Left renal cortex interstitium (tissue), 4 donors: ENCODE measurements at places on chromosomes 6 and 20.

DNA sequence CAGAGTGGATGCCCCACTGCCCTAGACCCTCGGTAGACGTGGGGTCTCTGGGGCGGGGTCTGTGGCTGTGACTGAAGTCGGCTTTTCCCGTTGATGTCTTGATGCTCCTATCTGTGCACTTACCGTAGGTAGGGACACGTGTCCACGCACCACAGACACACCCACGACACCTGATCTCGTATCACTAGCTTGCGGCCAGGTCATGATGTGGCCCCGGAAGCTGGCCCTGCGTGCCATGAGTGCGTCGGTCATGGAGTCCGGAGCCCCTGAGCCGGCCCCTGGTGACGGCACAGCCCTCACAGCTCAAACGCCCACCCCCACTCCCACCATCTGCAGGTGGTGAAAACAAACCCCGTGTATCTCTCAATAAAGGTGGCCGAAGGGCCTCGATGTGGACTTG is 33.9 kb upstream of the MRGBP start:
- no peak for DNase-seq

DNA sequence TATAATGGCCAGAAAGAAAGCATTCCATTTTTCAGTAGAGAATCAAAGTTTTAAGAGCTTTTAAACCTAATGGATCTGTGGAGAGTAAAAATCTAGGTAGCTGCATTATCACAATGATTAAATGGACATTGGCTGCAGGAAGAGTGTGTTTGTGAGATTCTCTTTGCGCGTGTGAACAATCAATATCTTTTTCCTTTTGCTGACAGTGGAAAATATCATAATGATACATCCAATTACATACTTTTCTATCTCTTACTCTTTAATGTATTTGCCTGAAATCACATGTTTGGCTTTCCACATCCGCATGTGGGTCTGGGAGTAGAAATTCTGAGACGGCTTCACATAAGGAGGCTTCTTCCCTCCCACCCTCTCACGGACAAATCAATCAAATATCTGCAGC is 69.8 kb upstream of the DUSP22 start:
- no peak for DNase-seq

DNA sequence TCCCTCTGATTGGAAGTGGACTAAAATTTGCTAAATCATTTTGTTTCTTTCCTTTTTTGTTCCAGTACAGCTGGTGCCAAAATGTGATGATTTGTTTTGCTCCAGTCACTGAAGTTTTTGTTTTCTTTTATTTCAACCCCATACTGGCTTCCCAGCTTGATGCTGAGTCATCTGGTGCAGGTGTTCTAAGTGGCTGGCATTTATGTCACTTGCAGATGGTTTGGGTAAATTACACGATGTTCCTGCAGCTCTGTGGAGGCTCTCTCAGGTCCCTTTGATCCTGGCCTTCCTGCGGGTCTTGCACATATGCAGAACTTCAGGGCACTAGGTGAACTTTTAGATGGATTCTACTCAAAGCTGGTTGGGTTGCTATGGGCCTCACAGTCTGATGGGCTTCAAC is 577.7 kb downstream of the HAO1 start:
- no peak for DNase-seq

DNA sequence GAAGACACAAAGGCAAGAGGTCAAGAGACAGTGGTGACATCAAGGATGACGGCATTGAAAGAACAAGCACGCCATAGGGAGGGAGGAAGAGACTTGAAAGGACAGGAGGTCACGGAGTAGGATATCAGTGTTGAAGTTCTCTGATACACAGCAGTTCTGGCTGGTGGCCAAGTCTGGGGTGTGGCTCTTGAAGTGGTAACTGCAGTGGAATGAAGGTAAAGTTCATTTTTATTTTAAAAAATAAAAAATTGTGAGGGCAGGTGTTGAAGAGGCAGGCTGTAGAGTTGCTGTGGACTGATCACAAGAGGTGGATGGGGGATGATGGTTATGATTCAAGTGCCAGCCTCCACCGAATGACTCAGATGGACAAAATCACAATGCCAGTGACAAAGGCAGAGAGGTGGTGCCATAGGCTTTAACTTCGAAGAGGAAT is 53.2 kb upstream of the BMP2 start:
- no peak for DNase-seq

DNA sequence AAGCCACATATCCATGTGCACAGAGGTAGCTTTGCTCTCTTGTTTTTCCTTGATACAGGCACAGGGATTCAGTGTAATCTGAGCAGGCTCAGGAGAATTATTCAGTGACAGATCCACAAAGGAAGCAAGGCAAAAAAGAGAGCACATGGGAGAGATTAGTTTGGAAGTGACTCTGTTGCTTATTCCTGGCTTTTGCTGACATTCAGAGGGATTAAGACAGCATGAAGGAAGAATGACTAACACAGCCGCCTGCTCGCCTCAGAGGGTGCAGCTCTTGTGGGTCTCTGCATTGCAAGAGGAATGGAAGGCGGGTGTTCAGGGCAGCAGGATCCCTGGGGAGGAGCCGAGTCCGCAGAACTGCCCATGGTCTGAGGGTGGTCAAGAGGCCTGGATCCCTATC is 203.4 kb upstream of the KCNQ5 start:
- no peak for DNase-seq

- no peak for DNase-seq
Observed at GRCh38 chr6:9482030-9482738, 932.7 kb downstream of the TFAP2A start.

- DNase-seq: no peak
Observed at GRCh38 chr6:37674161-37674560, 23.5 kb downstream of the MDGA1 start.

DNA sequence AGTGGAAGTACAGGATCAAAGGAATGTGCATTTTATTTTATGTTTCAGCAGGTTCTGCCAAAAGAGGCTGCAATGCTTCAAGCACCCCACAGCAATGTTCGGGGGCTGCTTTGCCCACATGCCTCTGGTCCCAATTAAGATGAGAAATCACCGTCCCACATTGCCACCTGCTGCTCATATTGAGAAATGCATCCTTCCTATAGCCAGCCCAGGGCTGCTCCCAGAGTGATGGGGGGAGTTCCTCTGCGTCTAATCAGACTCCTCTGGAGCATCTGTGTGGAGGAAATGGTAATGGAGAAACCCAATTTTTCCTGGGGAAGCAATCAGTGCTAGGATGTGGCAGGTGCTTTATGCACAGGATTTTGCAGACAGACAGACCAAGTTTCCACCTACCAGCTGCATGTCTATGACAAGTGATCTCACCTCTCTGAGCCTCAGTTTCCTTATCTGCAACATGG is 33.7 kb downstream of the PTGIS start:
- no peak for DNase-seq

DNA sequence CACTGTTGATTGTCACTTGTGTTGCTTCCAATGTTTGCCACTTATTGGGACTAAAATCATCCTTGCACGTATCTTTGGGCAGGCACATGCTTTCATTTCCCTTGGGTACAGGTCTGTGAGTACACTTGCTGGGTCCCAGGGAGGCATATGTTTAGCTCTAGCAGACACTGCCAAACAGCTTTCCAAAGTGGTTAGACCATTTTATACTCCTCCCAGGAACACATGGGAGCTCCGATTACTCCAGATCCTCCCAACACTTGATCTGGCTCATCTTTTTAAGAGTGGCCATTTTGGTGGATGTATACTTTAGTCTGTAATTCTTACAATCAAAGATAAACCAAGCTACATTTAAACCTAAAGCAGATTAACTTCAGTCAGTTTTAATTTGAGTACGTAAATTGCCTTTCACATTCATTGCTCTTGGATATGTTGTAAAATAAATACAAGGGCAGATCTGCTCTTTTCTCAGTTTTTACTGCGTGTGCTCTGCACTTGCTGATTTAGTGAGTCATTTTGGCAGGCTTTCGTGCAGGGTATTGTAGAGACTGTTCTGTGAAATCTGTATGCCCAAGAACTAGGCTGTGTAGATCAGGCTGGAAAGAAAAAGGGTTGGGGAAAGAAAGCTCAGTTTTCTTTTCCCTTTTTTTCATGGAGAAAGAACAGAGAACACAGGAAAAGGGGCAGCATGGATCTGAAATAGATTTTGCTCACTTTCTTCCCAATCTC is 19.5 kb downstream of the SLC22A1 start:
- DNase-seq: no peak

GRCh38 chr6:26105109-26105730 is 18.0 kb downstream of the HFE start:
- DNase-seq: no peak

GRCh38 chr6:169244684-169245383 is 8.8 kb downstream of the THBS2 start:
- no peak for DNase-seq

DNA sequence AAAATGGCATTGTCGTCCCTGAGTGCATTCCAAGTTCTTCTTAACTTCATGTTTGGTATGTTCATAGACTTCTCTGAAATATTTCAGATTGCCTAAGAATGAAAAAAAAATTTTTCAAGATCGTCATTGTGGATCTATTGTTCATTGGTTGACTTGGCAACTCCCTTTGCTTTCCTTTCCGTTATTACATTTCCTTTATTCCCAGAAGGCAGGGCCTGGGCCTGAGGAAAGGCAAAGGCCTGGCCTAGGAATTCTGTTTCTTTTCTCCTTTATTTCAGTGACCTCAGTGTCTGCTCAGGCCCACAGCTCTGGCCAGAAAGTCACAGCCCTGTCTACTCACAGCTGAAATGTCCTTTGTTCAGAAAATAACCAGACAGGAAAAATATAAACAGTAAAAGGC is 401.6 kb upstream of the PLCB4 start:
- DNase-seq: no peak

DNA sequence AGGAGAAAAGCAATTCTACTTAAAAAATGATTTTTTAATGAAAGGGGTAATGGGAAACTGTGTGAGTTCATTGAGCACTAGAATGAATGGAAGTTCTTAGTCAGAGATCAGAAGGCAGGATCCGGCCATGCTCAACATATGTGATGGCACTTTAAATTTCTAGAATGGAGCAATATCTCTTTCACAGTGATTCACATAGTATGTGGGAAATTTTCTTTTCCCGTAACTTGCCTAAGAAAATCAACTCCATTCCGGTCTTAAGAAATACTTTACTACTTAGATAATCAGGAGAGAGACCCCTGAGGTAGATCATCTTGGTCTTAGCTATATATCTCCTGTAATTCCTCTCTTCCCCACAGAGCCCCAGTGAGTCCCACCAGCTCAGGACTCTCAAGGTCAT is 131.8 kb downstream of the SCML4 start:
- no peak for DNase-seq

DNA sequence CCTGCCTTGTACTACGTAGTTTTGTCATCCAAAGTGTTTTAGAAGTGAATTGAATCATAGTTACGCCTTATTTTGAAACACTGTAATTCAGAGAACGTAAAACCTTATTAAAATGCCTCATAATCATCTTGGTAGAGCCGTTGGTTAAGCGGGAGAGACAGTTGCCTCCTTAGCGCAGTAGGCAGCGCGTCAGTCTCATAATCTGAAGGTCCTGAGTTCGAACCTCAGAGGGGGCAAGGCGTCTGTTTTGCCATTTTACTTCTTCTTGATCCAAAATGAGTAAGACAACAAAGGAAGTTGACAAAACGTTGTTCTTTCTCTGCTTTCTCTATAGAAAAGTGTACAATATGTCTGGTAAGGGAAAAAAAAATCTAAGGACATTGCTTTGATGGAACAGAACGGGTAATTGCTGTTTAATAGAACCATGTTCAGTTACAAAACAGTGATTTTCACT is 20.7 kb upstream of the TRIM27 start:
- DNase-seq: peak; percentile 70

DNA sequence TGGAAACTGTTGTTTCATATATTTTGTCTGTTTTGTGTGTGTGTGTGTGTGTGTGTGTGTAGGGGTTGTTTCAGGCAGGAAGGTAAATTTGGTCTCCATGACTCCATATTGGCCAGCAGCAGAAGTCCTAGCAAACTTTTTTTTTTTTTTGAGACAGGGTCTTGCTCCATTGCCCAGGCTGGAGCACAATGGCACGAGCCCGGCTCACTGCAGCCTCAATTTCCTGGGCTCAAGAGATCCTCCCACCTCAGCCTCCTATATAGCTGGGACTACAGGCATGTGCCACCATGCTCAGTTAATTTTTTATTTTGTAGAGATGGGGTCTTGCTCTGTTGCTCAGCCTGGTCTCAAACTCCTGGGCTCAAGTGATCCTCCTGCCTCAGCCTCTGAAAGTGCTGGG is 75.8 kb downstream of the PRDM1 start:
- no peak for DNase-seq
